ENCODE measurements at places on chromosomes 7 and 10.

DNA sequence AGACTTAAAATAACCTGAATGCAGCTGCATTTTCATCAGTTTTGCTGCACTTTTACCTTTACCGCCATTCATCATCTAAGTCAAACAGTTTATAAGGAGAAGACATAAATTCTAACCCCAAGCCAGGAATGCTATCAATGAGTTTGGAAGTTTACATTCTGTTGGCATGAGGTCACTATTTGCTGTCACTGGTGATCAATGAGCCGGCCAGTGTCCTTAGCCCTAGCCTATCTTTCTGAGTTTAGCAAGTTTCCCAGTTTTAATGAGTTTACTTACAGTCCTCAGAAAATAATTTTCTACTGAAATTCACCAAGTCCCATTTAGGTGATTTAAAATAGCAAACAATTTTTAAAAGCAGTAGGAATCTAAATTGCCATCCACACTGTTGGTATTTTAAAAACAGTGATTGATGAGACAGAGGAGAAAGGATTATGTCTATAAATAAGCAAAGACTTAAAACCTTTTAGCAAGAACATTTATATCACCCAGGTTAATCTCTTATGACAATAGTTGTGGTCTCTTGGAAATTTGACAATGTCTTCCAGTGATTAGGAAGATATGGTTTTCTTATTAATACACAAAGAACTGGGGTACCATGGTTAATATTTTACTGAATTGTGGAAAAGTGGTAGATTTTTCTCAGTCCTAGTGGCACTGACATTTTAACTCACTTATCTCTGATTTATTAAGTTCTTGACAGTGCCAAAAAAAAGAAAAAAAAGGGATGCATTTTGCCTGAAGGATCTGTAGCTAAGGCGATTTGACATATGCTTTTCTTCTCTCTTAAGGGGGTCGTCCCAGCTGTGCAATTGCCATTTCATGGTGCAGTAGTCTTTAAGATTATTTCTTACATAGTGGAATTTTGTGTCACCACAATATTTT is 443.4 kb upstream of the ANKRD30A start:
- no peak for DNase-seq

- DNase-seq, result no peak
These were observed 60.4 kb upstream of the NCAPG2 start for GRCh38 chr7:158765020-158765419.

GRCh38 chr7:31633894-31634494 is 53.0 kb upstream of the PPP1R17 start:
- no peak for DNase-seq

DNA sequence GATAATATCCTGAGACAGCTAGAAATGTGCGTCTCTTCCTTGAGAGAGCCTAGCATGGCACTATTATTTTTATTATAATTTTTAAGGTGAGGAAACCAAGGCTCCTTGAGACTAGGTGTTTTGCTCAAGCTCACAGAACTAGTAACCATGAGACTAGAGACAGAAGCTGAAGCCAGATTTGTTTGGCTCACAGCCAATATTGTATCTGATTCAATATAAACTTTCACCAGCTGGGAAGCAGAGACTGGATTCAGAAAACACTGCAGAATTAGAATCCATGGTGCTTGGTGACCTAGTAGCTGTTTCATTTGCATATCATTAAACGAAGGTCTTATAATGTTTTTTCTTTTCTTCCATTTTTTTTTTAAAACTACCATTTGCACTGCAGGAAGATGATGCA is 64.4 kb downstream of the DNAJB9 start:
- DNase-seq, result no peak

DNA sequence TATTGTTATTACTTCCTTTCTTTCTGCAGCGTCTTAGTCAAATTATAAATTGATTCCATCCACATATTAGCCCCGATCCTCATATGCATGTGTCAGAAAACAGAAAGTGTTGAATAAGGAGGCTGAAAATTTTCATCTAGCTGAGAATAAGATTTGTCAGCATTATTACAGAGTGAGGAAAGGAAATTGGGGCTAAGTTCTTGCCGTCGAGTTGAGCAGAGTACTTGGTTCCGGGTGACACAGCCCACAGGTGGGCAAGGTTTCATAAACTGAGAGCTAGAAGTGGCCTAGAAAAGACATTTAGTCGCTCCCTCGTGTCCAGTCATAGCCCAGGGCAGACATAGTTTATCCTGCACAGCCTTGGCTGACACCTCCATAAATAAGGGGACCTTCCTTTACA is 461.7 kb upstream of the GALNT17 start:
- no peak for DNase-seq

DNA sequence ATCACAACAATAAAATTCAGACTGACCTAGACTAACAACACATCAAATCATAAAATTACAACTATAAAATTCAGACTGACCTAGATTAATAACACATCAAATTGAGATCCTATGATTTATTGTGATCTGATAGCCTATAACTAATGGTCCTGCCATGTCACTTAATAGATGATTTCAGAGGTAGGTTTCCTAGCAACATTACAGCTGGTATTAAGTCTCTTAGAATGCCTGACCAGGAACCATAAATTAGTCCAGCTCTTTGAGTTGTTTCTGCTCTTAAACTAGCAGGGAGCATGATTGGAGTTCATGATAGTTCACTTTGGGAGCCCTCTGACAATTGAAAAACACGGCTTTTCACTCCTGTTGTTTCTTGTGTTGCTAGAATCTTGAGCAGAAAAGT is 318.9 kb downstream of the BMPER start:
- no peak for DNase-seq

DNA sequence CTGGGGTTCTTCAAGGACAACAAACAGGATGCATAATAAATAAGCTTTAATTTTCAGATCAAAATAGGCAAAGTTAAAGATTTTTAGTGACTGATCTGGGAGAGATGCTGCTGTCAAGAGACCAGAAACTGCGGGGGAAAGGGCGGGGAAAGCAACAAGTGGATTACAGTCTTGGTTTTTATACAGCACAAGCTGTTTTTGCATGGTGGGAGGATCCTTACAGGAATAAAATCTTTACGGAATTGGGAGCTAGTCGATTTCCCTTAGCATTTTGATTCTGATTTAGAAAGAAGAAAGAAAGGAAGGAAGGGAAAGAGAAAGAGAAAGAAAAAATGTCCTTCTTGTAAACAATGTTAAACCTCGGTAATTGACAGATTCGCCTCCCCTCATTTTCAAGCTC is 242.3 kb upstream of the SP8 start:
- DNase-seq, result no peak

DNA sequence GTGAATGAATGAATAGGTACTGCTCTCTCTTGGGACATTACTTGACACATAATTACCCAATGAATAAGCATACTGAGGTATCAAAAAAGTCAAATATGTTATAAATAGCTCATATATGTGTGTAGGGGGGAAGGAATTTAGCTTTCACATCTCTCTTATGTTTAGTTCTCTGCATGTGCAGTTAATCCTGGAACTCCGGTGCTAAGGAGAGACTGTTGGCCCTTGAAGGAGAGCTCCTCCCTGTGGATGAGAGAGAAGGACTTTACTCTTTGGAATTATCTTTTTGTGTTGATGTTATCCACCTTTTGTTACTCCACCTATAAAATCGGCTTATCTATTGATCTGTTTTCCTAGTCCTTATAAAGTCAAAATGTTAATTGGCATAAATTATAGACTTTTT is 1.2 kb downstream of the CFTR start:
- no peak for DNase-seq

DNA sequence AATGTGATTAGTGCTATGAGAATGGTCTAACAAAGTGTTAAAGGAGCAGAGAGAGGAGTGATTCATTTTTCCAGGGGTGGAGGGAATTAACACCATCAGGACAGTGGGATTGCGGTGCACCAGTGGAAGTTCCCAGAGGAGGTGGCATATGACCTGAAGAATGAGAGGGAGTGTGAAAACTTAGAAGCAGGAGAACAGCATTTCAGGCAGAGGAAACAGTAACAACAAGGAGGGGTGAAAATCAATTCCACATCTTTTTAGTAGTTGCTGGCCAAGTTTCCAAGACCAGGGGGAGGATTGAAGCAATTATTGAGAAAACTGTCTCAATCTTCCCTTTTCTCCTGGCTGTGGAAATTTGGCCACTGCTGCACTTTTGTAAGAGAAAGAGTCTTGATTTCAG is 23.7 kb upstream of the CCDC172 start:
- DNase-seq, result no peak

DNA sequence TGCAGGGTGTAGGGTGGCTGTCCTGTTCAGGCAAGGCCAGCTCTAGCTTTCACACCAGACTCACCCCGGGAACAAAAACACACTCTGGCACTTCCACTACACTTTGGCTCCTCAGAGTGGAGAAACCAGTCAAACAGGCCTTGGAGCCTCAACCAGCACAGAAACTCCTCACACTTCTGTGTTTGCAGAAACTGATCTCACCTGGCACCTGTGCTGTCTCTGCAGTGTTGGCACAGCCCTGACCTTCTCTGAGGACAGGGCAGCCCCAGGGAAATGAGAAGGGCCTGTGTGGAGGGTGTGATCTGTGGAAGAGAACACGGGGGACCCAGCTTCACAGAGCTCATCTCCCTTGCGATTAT is 4.1 kb upstream of the CALML5 start:
- no peak for DNase-seq

DNA sequence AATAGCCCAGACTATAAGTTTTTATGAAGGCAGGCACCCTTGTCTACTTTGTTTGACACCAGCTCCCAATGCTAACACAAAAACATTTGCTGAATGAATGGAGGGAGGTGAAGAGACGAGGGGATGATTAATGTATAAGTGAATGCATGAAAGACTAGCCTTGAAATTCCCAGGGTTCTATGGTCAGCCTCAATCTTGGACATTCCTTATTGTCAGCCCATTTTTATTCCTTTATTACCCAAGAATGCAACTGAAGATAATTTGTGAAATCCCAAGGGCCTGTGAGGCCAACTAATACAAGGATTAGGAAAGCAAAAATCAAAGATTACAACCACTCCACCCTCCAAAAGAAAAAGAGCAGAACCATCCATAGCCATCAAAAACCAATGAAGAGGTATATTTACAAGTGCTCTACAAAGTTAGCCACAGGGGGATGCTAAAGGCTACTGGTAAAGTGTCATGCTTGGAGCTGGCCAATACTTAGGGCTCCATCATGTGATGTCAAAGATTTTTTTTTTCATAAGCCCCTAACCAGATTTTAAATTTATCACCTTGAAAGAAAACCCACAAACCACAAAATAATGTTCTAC is 40.0 kb upstream of the ASAH2 start:
- no peak for DNase-seq

- DNase-seq, result no peak
These were observed 35.9 kb upstream of the CCSER2 start for GRCh38 chr10:84292502-84292901.

DNA sequence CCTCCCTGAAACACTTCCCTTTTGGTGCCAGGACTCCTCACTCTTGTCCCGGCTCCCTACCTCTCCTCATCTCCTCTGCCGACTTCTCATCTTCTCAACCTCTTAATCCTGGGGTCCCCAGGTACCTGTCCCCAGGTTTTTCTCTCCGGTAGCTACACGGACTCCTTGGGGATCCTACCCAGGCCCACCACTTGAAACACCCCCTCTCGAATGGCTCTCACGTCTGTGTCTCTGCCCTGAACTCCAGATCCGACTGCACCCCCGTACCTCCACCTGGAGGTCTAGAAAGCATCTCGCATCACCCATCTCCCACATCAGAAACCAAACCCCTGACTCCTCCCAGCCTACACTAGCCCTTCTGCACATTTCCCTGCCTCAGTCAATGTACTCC is 4.8 kb downstream of the TBATA start:
- DNase-seq, result no peak

DNA sequence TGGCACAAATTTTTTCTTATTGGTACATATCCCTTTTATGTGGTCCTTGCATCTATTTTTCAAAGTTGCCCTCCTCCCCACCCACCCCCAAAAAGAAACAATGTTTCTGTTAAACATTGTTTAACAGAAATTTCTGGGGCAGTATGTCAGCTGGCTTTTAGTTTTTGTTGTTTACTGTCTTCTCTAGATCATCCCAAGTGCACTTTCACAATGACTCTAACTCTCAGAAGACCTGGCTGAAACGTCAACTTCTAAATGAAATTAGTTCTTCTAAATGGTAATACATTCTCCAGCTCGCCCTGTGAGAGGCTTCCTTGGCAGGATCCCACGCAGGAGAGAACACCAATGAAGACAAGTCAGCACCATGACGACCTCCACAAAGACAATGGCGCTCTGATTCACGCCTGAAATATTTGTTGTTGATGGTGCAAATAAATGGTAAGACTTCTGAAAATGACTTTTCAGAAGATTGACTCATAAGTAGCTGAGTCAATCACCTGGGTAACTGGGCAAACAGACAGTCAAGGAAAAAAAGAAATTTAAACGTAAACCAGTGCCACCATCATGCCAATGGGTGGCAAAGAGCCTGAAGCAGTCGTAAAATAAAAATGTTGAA is 293.7 kb downstream of the FZD1 start:
- no peak for DNase-seq

- no peak for DNase-seq
These were observed 58.8 kb upstream of the AKR1E2 start for GRCh38 chr10:4767033-4767814.

DNA sequence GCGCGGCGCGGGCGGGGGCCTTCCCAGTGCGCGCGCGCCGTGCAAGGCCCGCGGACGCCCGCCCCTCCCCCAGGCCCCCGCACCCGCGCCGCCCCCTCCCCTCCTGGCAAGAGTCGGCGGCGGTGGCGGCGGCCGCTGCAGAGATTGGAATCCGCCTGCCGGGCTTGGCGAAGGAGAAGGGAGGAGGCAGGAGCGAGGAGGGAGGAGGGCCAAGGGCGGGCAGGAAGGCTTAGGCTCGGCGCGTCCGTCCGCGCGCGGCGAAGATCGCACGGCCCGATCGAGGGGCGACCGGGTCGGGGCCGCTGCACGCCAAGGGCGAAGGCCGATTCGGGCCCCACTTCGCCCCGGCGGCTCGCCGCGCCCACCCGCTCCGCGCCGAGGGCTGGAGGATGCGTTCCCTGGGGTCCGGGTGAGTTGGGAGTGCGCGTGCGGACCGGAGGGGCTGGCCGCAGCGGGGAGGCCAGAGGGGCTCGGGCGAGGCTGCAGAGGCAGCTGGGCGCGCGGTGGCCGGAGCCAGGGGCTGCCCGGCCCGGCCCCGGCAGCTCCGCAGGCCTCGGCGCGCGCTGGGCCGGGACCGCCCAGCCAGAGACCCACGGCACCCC is at the start of gene BMPR1A:
Gene BMPR1A (plus strand): TSS at position 109 of the 602 bp plus-strand sequence. CDS start 119,400 bp downstream, outside the sequence.
- DNase-seq, result no peak

GRCh38 chr7:29548823-29549222 is 14.8 kb upstream of the PRR15 start:
- no peak for DNase-seq

DNA sequence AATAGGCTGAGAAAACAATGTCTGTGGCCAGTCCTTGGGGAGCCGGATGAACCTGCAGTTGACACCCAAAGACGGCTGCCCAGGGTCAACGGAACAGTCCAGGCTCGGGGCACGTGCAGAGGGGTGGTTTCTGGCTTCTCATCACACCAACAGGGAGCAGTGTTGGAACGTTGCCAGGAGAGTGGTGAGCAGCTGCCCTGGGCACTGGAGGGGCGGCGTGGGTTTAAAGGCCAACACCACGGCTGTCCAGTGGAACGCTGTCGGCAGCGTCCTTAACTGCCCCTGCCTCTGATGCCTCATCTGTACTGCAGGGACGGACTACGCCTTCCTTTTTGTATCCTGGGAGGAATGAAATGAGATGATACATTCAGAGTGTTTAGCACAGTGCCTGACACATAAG is 19.8 kb downstream of the JCAD start:
- no peak for DNase-seq
